ENCODE measurements at places on chromosomes 4 and X.

DNA sequence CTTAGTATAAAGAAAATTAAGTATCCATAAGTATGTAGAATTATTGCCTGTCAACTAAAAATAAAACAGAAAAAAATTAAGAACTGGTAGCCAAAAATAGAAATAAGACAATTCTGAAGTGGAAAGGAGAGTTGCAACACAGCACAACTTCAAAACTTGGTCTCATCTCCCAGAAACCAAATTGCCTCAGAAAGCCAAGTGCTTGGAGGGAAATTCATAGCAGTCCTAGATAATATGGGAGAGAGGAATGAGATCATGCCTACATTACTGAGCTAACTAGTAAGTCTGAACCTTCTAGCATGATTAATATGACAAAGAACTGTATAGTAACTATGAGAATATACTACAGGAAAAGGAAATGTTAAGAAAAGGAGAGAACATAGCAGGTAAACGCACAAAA lies 256.5 kb downstream of the LDB2 start:
- DNase-seq = no peak

- no peak for DNase-seq
These were observed 70.6 kb upstream of the CENPE start for GRCh38 chr4:103268746-103269145.

GRCh38 chrX:81308086-81308829 lies 106.4 kb downstream of the SH3BGRL start:
- no peak for DNase-seq

- no peak for DNase-seq
These were observed 11.0 kb downstream of the VEGFC start for GRCh38 chr4:176781739-176782100.

GRCh38 chr4:35975617-35976355 lies 268.5 kb downstream of the ARAP2 start:
- DNase-seq = no peak

DNA sequence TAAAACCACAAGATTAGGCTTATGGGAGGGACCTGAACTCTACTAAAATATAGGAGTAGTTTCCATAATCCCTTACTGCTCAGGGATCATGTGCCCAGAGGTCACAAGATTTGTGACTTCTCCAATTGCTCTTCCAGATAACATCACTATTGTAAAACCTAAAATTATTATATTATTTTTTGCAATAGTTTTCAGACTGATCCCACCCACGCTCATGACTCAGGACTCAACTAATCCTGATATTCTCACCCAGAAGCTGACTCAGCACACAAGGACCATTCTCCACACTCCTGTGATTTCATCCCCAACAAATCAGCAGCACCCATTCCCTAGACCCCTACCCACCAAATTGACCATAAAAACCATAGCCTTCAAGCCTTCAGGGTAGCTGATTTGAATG lies 24.0 kb upstream of the RPL34 start:
- DNase-seq = no peak

- no peak for DNase-seq
These were observed 86.9 kb upstream of the PHOX2B start for GRCh38 chr4:41835321-41835995.

DNA sequence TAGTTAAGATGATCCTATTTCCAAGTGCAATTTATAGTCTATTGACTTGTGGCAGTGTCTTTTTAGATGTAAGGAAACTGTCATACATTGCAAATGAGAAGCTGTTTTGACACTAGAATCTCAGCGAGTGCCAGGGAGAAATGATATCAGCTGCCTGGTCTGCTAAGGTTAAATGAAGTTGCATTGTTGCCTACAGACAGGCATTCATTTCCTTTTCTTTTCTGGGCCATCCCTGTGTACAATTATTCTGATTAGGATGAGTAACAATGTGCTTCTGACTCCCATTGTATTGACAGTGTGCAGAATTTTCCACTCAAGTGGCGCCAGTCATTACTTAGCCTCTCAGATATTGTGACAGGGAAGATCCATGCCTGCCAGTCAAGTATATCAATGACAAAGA lies 231.2 kb downstream of the GPAT3 start:
- DNase-seq = no peak

DNA sequence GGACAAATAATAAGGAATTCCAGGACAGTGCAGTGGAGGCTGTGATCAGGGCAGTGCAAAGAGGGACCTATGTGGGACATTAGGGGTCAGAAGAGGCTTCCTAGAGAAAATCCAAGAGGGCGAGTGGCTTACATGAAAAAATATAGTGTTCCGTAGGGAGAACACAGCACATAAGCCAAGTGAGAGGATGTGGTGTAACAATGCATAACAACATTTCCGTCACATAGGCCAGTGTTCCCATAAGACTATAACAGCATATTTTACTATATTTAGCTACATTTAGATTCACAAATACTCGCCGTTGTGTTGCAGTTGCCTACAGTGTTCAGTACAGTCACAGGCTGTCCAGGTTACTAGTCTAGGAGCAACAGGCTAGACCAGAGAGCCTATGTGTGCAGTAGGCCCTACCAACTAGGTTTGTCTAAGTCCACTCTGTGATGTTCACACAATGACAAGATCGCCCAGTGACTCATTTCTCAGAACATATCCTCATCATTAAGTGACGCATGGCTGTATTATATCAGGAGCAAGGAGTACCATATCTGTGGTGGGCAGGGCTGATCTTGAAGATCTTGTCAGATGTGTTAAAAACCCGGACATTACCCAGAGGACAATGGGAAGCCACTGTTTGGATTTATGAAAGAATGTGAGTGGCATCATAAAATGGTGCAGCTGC lies 74.0 kb upstream of the TBL1X start:
- no peak for DNase-seq

DNA sequence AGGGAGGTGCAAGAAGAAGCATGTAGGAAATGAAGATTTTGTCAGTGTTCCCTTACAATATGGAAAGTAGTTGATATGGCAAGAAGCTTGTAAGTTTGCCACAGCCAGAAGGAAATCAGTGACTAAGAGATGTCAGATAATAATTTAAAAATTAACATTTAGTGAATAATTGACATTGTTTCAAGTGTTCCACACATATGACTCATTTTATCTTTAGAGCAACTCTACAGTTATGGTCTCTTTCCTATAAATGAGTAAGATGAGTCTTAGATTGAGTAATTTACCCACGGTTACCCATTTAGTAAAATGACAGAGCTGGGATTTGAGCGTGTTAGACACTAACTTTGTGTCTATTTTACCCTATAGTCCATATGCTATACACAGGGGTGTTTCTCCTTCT lies 300.3 kb upstream of the IRS4 start:
- no peak for DNase-seq

DNA sequence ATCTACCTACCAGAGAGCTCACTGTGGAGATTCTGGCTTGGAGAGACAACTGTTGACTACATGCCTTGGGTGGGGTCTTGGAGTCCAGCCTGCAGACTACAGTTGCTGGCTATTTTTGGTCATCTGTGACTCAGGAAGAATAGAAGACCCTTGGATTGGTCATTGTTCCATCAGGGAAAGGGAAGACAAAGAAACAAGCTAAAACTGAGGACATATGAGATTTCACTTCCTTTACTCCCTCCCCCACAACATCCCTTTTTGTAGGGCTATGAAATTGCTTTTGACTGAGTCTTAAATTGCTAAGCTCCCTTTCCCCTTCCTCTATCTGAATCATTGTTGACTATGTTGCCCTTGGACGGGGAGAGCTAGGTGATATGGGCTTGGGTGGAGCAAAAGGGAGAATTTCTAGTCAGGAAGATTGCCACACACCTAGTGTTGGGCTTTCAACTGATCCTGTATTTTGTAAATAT lies 11.7 kb downstream of the MSN start:
- DNase-seq = no peak

DNA sequence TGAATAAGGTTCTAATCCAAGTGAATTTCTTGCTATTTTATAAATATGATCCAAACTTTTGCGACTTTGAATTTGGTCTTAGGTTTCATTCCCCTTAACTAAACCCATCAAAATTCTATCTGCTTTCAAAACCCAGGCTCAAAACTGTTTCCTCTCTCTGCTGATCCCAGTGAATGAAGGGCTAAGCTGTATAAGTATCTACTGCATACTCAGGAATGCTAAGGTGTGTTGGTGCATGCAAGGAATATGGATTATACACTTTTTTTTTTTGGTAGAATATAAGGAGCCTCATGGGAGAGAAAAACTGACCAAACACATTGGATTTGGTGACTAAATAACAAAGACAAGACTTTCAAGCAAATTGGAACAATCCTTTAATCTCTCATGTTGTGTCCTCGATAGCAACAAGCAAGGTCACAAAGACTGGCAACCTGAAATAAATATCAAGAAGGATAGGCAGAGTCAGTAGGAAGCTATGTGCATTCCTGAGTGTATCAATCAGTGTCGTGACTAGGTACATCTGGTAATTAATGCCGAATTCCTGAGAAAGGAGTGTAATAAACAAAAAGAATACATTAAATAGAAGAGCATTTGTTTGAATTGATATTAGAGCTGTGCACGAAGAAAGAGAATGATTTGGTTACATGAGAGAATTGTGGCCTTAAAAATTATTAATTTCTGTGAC lies 74.3 kb upstream of the KCTD8 start:
- DNase-seq = no peak

DNA sequence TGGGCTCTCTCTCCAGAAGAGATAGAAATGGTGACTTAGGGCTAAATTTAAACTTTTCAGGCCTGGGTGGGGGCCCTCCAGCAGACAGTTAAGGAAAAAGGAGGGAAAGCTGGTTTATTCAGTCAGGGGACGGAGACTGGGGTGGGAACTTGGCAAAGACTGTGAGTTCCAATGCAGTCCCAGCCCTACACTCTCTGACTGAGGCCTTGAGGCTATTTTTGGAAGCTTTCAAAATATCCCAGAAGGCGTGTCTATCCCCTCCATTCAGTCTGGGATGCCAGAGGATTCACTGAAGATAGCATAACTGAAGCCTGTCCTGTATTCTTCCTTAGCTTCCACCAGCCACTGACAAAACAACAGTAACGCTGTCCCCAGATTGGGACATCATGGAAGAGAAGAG lies 32.1 kb upstream of the MSN start:
- DNase-seq = no peak

DNA sequence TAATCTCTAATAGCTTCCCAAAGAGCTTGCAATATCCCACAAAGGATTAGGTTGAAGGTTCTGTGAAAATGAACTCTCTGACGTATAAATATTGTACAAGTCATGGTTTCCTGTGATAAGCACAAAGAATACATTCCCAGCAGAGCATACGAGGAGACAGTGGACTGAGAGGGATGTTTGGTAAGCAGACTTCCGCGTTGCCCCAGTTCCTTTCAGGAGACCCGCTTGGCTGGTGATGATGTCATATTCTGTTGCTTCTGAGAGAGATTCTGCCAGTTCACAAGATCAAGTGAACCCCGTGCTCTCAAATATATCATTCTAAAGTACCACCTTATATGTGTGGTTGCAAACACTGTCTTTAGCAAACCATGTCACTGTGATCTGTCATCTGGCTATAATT lies 323.9 kb upstream of the CASK start:
- DNase-seq = no peak

GRCh38 chr4:7727749-7728148 lies 211.9 kb downstream of the AFAP1 start:
- no peak for DNase-seq

DNA sequence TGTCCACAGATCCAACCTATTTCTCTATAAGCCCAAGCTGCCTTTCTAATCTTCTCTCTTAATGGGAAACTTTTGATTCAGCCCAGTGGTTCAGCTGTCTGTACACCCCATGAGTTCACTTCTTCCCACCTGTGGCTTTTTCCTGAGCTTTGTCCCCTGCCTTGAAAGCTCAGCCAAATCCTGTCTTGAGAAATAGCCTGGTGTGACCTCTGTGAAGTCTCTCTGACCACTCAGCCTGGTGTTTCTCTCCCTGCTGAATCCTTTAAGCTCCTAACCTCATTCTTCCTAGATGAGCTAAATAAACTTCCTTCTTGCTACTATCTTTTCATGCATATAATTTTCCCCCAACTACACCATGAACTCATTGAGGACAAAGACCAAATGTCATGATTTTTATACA lies 15.2 kb upstream of the HERC5 start:
- no peak for DNase-seq

DNA sequence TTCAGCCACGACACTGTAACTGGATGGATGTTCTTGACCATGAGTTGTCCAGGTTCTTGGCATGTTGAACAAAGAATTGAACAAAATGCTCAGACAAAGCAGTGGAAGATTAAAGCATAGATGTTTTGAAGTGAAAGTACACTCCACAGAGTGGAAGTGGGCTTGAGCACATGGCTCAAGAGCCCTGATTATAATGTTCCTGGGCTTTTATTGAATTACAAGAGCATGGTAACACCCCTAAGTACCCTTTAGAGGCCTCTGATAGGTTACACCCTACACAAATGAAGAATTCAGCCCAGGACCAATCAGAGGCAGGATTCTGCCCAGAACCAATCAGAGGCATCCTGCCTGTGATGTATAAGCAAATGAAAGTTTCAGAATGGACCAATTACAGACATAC lies 33.5 kb downstream of the SLC10A6 start:
- no peak for DNase-seq

- no peak for DNase-seq
These were observed 163.0 kb downstream of the BTC start for GRCh38 chr4:74631338-74631737.

GRCh38 chr4:3484057-3484973 lies 21.2 kb downstream of the DOK7 start:
- no peak for DNase-seq

DNA sequence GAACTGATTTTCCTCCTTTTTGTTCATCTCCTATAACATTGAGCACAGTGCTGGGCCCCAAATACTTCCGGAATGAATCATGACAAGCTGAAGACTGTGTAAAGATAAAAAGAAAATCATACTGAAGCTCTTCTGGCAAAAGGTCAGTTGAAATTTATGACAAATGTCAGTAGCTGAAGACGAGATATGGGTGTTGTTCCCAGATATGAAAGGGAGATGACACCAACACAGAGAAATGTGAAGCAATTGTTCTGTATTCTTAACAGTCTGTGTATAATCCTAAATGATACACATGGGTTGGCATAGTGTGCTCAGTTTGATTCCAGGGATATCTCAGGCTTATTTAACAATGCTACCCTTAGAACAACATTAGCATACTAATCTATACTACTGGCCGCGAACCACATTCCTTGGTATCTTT lies 170.5 kb upstream of the PITX2 start:
- no peak for DNase-seq
